ENCODE measurements at places on chromosomes 3 and 15. TPM values are rescaled to one million over a fixed set of nuclear protein-coding genes. Genes with fewer than 3 reads are reported as not detected.

P3H2 gene
- 0.27 TPM for polyA plus RNA-seq

DNA sequence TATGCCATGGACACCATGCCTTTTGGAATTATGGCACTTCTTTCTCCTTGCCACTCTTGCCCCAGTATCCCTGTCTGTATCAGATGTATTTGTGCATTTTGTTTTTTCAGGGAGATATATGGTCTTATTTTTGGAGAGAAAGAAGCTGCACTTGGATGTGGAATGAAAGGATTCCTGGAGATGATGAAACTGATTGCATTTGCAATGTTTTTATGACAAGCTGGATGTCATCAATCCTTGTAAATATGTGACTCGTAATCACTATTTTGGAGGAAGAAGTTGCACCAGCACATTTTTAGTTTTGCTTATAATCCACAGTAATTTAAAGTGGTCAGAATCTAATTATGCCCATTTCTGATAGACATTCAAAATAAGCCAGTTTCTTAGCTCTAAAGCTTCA lies 165.0 kb downstream of the NR1D2 start:
- no peaks in the 10 kb centered on the region for H3K36me3 ChIP-seq
- H3K27me3 ChIP-seq, result no peaks in the 10 kb centered on the region
- no peak for DNase-seq
- no peaks in the 10 kb centered on the region for H3K4me1 ChIP-seq
- no peak overlapping the region for H3K27ac ChIP-seq

DNA sequence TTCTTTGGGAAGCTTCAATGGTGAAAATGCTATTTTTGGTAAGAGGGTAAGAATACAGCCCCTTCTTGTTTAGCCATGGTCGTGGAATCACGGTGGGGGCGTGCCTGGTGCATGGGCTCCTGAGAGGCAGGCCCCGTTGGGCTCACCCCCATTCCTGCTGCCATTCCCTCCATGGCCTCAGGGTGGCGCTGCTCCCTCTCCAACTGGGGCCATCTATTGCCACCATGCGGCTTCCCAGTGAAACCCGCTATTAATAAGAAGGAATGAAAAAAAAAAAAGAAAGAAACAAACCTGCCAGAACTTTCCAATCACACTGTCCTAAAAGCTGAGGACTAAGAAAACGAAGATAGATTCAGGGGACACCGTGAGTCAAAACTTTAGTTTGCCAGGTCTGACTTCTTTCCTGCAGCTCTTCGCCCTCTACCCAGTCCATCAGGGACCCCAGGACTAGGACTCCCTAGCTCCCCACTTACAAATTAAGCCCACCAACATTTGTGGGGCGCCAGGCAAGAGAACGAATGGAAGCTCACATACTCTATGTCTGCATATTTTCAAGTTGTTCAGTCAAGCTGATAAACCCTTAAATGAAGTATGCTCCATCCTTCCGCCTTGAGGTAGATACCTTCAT lies 30.6 kb upstream of the ABHD2 start:
- no peak overlapping the region for H3K4me3 ChIP-seq
- H3K36me3 ChIP-seq, result no peaks in the 10 kb centered on the region
- H3K27ac ChIP-seq, result no peak overlapping the region
- H3K4me1 ChIP-seq, result no peaks in the 10 kb centered on the region

- H3K27ac ChIP-seq, result peak overlapping the region; percentile 19
- peak overlapping the region; percentile 4 for H3K4me3 ChIP-seq
- peak; percentile 77 for DNase-seq
- no peaks in the 10 kb centered on the region for H3K27me3 ChIP-seq
These were observed 17.4 kb downstream of the SLC35A5 start for GRCh38 chr3:112579232-112579631.

GRCh38 chr3:126685493-126685892 lies 18.5 kb upstream of the CHCHD6 start:
- H3K27ac ChIP-seq, result no peak overlapping the region
- no peaks in the 10 kb centered on the region for H3K4me1 ChIP-seq
- no peak overlapping the region for H3K4me3 ChIP-seq
- no peak for DNase-seq

GRCh38 chr3:44942202-44942921 lies 33.6 kb downstream of the ZDHHC3 start:
- H3K27me3 ChIP-seq, result no peaks in the 10 kb centered on the region
- H3K4me1 ChIP-seq, result no peaks in the 10 kb centered on the region
- no peak for DNase-seq

DNA sequence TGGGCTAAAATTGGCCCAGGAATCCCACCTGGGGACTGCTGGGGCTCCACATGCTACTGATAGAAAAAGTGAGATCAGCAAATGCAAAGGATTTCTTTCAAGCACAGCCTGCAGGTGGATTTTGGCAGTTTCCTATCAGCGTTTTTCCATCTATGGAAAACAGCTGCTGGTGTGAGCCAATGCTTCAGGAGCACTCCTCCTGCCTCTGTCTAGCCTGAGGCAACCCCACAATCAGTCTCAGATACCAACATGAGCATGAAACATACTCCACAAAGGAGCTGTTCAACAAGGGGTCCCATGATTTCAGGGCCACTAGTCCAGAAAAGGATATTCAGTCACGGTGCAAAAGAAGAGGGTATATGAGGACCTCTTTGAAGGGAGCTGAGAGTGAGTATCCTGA lies 311.5 kb upstream of the THBS1 start:
- H3K36me3 ChIP-seq, result no peaks in the 10 kb centered on the region
- H3K27me3 ChIP-seq, result peaks cover 9% of the 10 kb centered on the region
- H3K4me3 ChIP-seq, result no peak overlapping the region
- H3K4me1 ChIP-seq, result no peaks in the 10 kb centered on the region
- DNase-seq, result no peak

DNA sequence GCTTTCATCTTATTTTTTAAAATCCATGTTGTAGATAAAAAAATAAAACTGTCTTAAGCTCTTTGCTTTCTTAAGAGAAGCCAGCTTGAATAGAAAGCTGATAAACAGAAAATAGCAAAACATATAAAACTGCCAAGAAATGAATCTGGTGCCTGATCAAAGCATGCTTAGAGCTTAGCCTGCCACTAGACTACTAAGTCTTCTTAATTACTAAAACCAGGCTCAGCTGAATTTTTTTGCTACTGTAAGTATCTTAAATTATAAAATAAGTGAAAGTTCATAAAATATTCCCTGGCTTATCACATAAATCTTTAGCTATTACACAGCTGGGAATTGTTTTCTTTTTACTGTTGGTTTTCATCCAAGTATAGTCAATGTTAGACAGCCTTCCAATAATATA lies 803.9 kb downstream of the DIPK2A start:
- DNase-seq, result no peak
- H3K27me3 ChIP-seq, result no peaks in the 10 kb centered on the region
- no peak overlapping the region for H3K4me3 ChIP-seq
- H3K4me1 ChIP-seq, result no peaks in the 10 kb centered on the region
- no peaks in the 10 kb centered on the region for H3K36me3 ChIP-seq

DNA sequence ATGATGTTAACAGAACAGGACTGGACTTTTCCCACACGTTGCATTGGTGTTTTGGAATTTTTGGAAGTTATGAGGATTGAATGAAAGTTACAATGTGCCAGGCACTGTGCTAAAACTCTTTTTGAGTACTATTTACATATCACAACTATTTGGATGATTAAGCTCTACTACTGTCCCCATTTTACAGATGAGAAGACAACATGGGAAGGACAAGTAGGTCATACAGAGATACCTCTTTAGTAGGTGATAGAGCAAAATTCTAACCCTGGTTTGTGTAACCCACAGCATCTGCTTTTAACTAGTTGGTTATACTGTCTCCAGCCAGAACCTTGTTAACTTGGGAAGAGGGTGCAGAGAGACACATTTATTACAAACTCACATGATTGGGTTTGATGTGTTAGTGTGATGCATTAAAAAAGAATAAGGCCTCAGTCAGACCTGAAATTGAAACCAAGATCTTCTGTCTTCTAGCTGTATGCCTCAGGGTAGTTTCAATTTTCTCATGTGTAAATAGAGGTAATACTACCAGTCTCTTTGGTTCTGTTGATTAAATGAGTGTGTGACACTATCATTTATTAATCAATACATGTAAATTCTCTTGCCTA lies 1.4 kb downstream of the NDUFB4 start:
- peaks cover 19% of the 10 kb centered on the region for H3K4me1 ChIP-seq
- peak overlapping the region; percentile 86 for H3K4me3 ChIP-seq
- no peaks in the 10 kb centered on the region for H3K27me3 ChIP-seq

- no peaks in the 10 kb centered on the region for H3K27me3 ChIP-seq
- H3K27ac ChIP-seq, result no peak overlapping the region
- peak; percentile 24 for DNase-seq
These were observed 299.3 kb downstream of the SHQ1 start for GRCh38 chr3:72548981-72549380.

DNA sequence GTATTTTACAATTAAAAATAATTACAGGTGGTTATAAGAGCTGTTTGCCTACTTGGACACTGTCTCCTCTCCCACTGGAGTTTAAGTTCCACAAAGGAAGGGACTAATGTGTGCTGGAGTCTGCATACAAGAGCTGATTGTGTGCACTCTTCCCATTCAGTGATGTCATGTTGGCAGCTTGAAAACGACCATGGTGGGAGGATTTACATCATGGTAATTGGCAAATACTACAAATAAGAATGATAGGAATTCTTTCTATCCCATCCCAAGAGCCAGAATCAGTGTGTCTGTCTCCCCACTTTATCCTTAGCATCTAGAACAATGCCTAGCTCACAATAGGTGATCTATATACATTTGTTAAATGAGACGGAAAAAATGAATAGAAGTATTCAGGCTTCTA lies 14.1 kb downstream of the ITGA11 start:
- DNase-seq, result no peak
- H3K36me3 ChIP-seq, result no peaks in the 10 kb centered on the region
- H3K4me1 ChIP-seq, result no peaks in the 10 kb centered on the region

DNA sequence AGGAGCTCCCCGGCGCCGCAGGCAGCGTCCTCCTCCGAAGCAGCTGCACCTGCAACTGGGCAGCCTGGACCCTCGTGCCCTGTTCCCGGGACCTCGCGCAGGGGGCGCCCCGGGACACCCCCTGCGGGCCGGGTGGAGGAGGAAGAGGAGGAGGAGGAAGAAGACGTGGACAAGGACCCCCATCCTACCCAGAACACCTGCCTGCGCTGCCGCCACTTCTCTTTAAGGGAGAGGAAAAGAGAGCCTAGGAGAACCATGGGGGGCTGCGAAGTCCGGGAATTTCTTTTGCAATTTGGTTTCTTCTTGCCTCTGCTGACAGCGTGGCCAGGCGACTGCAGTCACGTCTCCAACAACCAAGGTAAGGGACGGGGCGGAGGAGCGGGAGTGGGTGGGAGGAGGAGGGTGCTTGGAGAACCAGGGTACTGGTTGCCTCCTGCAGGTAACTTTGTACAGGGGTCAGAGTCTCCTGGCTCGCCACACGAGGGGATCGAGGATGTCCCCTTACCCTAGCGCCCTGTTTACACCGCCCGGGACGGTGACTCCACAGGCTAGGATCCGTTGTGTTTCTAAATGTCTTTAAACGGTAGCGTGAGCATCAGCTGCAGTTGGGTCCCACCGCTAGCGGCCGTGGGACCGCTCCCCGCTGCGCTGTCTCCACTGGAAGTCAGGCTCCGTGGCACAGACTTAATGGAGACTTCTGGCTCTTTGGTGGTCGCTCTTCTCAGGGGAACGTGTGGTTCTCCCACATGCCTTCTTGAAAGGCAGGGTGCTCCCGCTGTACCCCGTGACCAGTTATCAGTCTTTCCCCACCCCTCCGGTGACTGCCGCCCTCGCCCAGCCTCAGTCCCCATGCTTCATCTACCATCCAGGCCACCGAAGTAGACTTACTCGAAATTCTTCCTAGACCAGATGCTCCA lies 515 bp downstream of the EPHA6 start:
- DNase-seq, result no peak
- H3K4me3 ChIP-seq, result no peak overlapping the region
- H3K4me1 ChIP-seq, result peaks cover 4% of the 10 kb centered on the region
- H3K36me3 ChIP-seq, result no peaks in the 10 kb centered on the region

- no peak overlapping the region for H3K27ac ChIP-seq
- no peak overlapping the region for H3K4me3 ChIP-seq
These were observed 956.7 kb downstream of the TUSC7 start for GRCh38 chr3:117666325-117666724.

DNA sequence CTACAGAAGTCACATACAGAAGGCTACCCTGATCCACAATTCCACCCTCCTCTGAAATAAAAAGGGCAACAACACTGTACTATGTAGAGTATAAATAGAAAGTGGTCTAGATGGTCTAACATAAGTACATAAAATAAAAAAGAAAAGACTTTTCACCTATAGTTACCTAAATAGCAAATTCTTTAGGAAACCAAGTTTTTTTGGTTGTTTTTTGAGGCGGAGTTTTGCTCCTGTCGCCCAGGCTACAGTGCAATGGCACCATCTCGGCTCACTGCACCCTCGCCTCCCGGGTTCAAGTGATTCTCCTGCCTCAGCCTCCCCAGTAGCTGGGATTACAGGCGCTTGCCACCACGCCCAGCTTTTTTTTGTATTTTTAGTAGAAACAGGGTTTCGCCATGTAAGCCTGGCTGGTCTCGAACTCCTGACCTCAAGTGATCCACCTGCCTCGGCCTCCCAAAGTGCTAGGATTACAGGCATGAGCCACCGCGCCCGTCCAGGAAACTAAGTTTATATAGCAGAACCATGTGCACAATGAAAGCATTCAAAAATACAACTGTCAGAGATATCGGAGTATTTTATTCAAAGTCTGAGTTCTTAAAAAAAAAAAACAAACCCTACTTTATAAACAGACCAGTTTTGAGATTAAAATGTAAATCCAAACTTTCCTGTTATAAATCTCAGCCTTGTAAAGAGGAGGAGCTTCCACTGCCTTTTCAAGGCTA lies 1.7 kb downstream of the SIN3A start:
- no peak for DNase-seq
- H3K27ac ChIP-seq, result peak overlapping the region; percentile 80
- peaks cover 49% of the 10 kb centered on the region for H3K4me1 ChIP-seq
- H3K36me3 ChIP-seq, result no peaks in the 10 kb centered on the region

ZBED2 gene
- not detected for polyA plus RNA-seq

- H3K4me1 ChIP-seq, result peaks cover 6% of the 10 kb centered on the region
- H3K36me3 ChIP-seq, result no peaks in the 10 kb centered on the region
- no peak for DNase-seq
- H3K4me3 ChIP-seq, result peak overlapping the region; percentile 80
- H3K27ac ChIP-seq, result no peak overlapping the region
These were observed 481 bp downstream of the ADAMTS17 start for GRCh38 chr15:100341239-100341749.

RGMA gene
- polyA plus RNA-seq, result 0.08 TPM

LAMB2 gene
- polyA plus RNA-seq, result 4.0 TPM

- peaks cover 2% of the 10 kb centered on the region for H3K27me3 ChIP-seq
- H3K36me3 ChIP-seq, result no peaks in the 10 kb centered on the region
- no peaks in the 10 kb centered on the region for H3K4me1 ChIP-seq
- no peak for DNase-seq
These were observed 234.6 kb downstream of the RBMS3 start for GRCh38 chr3:29515451-29515850.
